CD4-positive, alpha-beta T cell treated with Interleukin-1 beta for 1 hour (primary cell): ENCODE measurements at places on chromosomes 16 and 17.

DNA sequence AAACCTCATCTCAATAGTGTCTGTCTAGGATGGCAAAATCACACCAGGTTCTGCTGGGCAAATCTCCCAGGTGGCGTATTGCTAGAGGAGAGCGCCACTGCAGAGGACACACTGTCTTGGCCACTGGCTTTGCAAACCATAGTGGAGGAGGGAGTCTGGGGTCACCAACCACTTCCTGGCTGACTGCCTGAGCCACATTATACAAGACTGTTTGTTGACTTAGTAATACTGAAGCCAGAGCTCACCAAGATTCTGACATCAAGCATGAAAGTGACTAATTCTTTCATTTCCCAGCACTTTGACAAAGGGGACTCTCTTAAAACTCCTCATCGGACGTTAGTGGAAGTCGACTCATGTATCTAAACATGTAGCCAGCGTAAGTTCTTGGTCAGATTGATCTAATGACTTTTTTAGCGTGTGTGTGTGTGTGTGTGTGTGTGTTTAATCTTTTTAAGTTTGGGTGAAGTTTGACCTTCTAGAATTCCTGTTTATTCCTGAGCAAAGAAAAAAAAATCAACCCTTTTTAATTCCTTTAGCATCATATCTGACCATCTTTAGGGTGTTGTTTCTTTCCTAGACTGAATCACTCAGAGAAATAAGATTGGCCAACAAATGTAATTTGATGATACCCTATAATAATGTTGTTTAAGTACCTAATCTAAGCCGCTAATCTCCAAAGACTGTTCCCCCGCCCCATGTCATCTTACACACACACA lies 13.7 kb downstream of the PITPNC1 start:
- peak; percentile 54 for DNase-seq

DNA sequence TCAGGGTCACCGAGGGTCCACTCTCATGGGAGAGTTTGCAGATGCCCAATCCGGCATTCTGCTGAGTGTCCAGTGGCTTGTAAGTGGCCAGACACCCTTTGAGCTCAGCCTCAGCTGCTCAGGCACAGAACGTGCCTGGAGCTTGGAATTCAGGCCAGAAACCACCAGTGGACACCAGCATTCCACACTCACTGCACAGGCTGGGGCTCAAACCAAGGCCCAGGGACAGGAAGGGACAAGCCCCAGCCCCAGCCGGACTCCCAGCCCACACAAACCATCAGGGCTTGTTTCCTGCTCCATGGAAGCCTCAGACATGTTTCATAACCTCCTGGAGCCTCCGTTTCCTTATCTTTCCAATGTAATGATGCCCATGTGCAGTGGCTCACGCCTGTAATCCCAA lies 5.0 kb upstream of the NPRL3 start:
- DNase-seq, result no peak

- DNase-seq, result no peak
These were observed 93.0 kb upstream of the HLF start for GRCh38 chr17:55171634-55172328.

GRCh38 chr17:2111691-2112090 lies 56.8 kb downstream of the HIC1 start:
- no peak for DNase-seq

DNA sequence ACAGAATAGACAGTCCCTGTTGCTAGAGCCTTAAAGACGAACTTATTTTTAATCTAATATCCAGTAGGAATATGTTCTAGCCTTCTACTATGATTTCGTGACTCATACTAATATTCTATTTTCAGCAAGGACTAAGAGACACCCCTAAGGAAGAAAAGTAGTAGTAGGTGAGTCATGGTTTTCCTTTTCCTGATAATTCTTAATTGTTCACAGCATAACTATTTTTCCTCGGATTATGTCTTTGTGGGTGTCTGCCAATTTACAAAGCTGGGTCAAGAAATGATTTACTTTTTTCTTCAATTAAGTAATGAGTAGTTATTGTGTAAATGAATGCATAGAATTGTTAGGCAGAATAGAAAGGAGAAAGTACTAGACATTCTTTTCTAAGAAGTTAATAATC lies 292.2 kb downstream of the TOX3 start:
- no peak for DNase-seq

- DNase-seq, result no peak
These were observed 6.5 kb downstream of the HIGD1B start for GRCh38 chr17:44854192-44854591.

DNA sequence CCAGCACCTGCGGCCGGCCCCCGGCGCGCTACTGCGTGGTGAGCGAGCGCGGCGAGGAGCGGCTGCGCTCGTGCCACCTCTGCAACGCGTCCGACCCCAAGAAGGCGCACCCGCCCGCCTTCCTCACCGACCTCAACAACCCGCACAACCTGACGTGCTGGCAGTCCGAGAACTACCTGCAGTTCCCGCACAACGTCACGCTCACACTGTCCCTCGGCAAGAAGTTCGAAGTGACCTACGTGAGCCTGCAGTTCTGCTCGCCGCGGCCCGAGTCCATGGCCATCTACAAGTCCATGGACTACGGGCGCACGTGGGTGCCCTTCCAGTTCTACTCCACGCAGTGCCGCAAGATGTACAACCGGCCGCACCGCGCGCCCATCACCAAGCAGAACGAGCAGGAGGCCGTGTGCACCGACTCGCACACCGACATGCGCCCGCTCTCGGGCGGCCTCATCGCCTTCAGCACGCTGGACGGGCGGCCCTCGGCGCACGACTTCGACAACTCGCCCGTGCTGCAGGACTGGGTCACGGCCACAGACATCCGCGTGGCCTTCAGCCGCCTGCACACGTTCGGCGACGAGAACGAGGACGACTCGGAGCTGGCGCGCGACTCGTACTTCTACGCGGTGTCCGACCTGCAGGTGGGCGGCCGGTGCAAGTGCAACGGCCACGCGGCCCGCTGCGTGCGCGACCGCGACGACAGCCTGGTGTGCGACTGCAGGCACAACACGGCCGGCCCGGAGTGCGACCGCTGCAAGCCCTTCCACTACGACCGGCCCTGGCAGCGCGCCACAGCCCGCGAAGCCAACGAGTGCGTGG lies 1.5 kb downstream of the NTN1 start:
- no peak for DNase-seq

GRCh38 chr17:77830816-77831473 lies 127.6 kb upstream of the TNRC6C start:
- DNase-seq, result no peak

DNA sequence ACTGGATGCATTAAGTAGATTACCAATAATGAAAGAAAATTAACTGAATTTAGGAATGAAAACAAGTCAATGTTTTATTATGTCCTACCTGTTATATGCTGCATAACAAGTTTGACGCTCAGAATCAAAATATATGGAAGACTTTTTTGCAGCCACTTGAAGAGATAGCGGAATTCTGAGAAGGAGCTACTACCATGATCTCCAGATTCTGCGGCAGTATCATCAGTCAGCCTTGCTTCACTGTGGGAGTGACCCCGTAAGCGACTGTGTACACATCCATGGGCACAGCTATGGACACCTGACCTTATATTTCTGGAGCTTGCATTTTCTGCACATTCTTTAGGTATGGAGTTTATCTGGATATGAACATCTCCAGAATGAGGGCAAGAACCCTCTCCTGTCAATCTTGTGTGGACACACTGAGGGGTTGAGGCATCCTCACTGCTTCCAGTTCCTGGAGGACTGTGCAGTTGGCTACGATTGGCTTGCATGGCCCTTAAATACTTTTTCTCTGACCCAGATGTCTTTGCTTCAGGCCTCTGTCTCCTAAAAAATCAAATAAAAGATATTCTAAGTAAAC lies 1.7 kb downstream of the RNFT1 start:
- DNase-seq, result no peak

GRCh38 chr17:72937707-72938106 lies 154.8 kb downstream of the SLC39A11 start:
- no peak for DNase-seq

- no peak for DNase-seq
These were observed 225.7 kb downstream of the XYLT1 start for GRCh38 chr16:17244872-17245551.

DNA sequence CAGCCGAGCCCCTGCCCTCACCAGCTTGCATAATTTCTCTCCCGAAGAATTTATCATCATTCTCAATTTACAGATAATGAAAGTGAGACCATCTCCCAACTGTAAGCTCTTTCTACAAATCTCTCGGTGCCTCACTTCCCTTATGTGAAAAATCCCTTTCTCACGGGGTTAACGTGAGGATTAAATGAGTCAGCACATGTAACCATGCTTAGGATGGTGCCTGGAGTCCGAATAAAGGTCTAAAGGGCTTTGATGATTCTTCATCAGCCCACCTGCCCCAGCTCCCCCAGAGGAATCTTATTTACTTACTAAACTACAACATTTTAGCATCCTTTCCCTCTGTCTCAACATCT lies 24.8 kb upstream of the PIK3R6 start:
- DNase-seq, result no peak

DNA sequence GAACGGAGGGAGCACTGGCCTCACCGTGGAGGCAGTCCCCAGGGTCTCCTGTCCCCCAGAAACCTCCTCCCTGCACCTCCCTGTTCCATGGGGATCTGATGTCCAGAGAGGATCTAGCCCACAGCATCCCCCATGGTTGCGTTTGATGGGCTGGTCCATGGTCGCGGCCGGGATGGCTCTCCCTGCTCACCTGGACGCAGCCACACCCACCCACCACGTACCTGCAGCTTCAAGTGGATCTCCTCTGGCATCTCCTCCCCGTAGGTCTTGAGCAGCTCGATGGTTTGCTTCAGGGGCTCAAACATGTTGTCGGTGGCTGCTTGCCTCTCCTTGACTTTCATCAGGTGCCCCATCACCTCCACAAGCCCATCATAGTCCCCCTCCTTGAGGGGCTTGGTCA lies 47.9 kb downstream of the DNAH17 start:
- no peak for DNase-seq

DNA sequence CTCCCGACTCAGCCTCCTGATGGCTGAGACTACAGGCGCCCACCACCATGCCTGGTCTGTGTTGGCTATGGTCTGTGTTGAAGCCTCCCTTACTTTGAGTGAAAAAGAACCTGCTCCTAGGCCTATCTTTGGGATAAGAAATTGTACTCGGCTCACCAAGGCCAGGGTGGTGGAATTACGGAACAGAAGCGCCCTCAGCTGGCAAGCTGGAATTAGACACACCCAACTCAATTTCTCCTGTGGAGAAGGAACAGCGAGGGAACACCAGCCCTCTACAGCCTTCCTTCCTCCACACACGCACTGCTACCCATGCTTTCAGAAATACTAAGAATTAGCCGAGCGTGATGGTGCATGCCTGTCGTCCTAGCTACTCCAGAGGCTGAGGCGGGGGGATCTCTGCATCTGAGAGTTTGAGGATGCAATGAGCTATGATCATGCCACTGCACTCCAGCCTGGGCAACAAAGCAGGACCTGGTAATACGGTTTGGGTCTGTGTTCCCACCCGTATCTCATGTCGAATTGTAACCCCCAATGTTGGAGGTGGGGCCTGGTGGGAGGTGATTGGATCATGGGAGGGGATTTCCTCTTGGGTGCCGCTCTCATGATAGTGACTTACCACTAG lies 40.1 kb upstream of the RBBP6 start:
- DNase-seq, result no peak
